Ammon's horn (tissue), 1 donor: ENCODE measurements at places on chromosomes 11 and 22.

- DNase-seq, result no peak
These were observed 216.5 kb downstream of the DYNC2H1 start for GRCh38 chr11:103325686-103326069.

- no peak for DNase-seq
These were observed 35.7 kb downstream of the DAGLA start for GRCh38 chr11:61715867-61716266.

DNA sequence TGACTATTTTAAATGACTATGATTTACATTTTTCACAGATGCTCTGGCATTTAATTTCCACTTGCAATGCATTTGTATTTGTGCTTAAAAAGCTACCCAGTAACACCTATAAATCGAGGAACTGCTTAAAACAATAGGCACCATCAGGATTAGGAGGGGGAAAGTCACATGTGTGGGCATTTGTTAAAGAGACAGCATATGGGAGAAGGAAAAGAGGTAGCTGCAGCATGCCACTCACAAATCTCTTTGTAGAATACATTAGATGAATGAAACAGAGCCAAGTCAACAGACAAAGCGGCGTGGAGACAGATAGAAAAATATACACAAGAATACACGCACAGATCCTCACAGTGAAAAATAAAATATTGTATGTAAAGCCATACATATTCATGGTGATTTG lies 228.0 kb downstream of the CADM1 start:
- DNase-seq, result no peak

DNA sequence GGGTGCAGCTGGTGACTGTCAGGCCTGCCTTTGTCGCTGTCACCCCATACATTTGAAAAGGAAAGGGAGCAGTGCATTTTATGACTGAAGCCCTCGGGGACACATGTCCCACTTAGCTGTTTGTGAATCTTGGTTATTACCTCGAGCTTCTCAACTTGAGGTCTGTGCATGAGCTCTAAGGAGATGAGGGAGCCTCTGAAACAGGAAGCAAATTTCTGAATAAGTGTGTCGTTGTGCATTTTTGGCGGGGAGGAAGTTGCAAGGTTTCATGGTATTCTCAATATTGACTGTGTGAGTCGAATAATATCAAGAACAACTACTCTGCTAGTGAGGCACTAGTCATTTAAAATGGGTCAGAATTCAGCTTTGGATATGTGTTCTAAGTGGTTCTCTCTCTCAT lies 149.7 kb upstream of the PLET1 start:
- no peak for DNase-seq

GRCh38 chr11:107956543-107956942 lies 28.3 kb downstream of the RAB39A start:
- DNase-seq, result no peak

DNA sequence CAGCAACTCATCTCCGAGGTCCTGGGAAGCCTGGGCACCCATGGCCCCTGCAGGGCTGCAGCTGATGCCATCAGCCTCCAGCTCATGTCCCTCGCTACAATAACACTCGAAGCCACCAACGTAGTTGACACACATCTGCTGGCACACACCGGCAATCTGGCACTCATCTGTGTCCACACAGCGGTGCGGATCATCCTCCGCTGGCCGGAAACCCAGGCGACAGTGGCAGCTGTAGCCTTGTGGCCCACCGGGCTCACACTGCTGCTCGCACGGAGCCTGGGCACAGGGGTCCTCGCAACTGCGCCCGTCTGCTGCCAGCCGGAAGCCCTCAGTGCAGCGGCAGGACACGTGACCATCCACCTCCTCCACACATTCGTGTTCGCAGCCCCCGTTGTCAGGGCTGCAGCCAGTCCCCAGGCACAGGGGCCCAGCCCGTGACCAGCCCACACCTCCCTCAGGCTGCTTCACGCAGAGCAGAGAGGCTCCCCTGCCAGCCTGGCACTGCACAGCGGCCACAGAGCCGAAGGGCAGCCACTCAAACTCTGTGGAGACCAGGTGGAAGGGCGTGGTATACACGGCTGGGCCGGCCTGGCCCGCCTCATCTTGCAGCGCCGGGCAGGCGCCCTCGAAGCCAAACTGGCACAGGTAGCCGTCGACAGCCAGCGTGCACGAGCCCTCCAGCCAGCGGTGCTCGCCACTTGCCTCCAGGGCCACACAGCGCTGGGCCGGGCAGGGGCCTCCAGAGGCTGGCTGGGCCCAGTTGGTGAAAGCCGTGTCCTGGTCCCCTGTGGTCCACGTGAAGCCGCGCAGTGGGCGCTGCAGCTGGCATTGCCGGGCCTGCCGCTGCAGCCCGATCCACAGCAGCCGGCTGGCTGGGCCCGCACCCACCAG lies 678 bp downstream of the CD248 start:
- DNase-seq, result no peak

DNA sequence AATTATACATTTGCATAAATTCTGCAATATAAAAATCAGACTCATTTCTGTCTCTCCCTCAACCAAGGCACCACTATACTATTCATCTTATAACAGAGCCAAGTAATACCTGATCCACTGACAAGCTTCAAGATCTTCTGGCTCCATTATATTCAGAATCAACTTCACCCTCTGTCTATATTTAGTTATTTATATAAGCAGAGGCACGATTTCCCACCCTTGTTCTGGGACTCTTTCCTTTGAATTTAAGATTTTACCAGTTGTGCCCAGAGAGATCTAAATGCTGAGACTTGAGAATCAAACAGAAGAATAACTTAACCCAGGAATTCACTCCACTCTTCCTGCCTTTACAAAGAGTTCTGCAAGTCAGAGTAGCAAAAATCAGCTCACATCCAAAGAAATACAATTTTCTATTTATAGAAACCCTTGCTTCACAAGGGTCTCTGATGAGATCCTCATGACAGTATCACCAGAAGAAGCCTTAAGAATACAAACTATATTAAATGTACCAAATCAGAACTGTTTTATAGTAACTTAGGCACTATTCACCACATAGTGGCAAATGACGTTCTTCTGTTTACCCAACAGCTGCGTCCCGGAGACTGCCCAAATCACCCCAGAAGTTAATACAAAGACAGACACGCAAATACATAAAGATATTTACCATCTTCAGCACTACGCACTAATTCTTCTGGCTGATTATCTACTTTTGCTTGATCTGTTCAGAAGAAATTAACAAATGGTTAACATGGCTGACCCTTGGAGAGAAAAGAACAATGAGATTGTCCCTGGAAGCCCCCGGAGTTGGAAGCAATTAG lies 32.3 kb upstream of the CCDC89 start:
- no peak for DNase-seq

DNA sequence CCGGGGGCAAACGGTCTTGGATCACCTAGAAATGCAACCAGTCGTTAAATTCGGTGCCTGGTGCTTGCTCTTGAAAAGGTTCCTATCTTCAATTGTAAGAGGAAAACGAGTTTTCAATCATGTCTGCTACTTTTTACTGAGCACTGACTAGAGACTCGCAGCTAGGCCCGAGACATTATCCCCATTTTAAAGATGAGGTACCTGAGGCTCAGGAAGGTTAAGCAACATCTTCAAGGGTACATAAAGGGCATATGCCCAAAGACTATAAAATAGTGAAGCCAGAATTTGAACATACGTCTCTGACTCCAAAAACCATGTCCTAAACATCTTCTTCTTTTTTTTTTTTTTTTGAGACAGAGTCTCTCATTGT lies 638 bp upstream of the PISD start:
- no peak for DNase-seq

- no peak for DNase-seq
These were observed 151.2 kb downstream of the LRRC4C start for GRCh38 chr11:41308286-41308685.

DNA sequence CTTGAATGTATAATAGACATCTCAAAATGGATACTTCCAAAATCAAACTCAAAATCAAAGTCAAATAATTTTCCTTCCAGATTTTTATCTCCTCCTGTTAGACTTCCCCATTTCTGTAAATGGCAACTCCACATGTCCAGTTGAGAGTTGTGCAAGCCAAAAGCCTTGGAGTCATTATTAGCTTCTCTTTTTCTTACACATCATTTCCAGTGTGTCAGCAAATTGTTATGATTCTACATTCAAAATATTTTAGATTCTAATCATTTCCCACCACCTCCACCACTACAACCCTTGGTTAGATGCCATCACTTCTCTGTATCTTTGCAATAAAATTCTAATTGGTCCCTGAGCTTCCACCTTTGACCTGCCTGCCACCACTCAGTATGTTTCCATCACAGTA lies 155.7 kb downstream of the CNTN5 start:
- no peak for DNase-seq

- DNase-seq, result peak; percentile 66
These were observed 8.0 kb downstream of the IL10RA start for GRCh38 chr11:117993988-117994745.

DNA sequence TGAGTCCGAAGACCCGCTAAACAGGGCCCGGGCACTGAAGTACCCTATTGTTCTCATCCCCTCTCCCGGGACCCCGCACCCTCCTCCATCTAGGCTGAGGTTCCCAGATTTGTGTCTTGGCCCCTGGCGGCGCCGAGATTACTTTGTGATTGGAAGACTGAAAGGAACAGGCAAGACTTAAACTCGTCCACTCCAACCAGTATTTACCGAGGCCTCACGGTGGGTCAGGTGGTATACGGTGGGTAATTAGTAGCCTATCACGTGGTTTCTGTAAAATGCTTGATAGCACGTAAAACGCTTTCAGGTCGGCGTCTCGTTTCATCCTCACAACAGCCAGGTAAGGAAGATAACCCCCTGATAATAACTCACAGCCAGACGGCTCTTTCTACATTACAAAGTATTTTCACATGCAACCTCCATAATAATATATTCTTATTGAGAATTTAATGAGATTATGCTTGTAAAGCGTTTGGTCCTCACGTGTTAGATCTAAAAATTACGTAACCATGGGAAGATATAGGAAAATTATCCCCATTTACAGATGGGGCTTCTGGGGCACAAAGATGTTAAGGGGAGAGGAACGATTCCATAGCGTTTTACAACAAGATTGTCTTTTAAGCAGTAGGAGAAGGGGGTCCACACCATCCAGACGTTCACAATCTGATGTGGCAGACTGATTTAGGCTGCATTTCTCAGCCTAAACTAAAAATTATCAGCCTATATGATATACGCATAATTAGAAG lies 642 bp upstream of the PIK3C2A start:
- peak; percentile 56 for DNase-seq

DNA sequence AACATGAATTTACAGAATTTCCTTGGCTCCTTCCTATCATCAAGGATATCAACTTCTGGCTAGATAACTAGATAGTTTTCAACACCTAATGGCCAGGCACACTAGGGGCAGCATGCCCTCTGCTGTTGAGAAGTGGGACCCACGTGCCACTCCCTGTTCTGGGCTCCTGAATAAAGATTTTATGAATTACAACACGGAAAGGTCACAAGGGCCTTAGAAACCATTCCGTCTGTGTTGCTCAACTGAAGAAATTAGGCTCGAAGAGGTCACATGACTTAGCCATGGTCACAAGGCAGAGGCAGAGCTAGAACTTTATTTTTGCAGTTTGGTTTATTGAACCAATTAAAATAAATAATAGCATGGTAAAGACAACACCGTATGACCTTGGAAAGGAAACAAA lies 36.0 kb downstream of the PRCP start:
- peak; percentile 87 for DNase-seq

- DNase-seq, result no peak
These were observed 105.0 kb upstream of the CSNK2A3 start for GRCh38 chr11:11458001-11458400.

- no peak for DNase-seq
These were observed 63.7 kb downstream of the PTPRJ start for GRCh38 chr11:48043991-48044512.

DNA sequence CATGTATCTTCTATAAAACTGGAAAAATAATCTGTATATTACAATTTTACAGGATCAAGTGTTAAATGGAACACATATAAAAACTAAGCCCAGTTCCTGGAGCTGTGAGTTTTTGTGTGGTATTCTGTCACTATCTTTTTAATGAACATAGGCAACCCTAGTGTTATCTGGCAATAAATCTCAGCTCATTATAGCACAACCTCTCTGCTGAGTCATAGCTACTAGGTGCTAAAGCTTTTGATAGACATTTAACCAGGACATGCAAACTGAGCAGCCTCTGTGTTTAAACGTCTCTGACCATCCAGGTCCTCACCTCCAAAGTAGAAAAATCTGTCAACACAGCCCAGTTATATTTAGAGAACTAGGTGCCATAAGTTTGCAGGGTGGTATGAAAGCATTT lies 91.0 kb upstream of the CARD18 start:
- DNase-seq, result no peak

DNA sequence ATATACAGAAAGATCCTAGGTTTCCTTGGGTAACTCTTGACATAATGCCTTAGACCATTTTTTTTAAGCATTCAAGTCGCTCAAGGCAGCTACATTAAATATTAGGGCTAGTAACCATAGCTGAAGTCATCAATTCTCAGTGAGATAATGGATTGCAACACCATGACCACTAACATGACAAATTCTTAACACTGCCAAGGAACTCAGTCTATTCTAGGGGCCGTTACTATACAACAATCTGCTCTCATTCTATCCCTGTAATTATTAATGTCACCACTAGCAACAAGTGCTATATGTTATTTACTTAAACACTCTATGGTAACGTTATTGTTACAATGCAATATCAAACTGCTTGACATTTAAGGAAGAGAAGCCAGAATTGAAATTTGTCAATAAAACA lies 3.2 kb upstream of the STK33 start:
- DNase-seq, result no peak

GRCh38 chr11:12019337-12019736 lies 10.9 kb upstream of the DKK3 start:
- DNase-seq, result peak; percentile 73

DNA sequence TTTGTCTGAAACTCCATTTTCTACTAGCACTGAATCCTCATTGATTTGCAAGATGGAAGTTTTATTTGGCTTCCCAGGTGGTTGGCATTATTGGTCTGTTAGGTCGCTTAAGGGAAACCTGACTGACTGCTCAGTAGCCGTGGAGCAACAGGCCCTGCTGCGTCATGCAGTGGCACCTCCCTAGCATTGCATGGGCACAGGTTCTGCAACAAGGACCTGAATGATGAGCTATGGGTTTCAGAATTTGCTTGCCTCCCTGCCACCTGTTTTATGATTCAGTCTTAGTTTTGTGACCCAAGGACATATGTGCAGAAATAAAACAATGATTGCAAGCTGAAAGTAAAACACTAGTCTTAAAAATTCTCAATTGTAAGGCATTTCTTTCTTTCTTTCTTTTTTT lies 128.5 kb downstream of the SLC1A2 start:
- no peak for DNase-seq

DNA sequence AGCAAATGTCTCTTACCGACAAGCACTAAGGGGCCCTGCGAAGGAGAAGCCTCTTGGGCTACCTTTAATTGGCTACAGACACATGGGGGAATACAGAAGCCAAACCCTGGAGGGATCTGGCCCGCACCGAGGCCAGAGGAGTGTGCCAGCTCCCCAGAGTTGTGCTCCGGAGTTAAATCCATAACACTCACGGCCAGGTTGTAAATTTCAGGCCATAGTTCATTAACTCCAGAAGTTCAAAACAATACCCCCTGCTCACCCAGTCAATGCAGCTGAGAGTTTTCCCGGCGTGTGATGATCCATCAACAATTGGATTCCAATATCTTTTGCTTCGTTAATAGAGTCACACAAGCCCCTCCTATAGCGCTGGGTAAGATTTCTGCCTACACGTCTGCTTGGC lies 371.5 kb downstream of the NXPE2 start:
- DNase-seq, result no peak
